ENCODE measurements at places on chromosomes 7 and 10.

DNA sequence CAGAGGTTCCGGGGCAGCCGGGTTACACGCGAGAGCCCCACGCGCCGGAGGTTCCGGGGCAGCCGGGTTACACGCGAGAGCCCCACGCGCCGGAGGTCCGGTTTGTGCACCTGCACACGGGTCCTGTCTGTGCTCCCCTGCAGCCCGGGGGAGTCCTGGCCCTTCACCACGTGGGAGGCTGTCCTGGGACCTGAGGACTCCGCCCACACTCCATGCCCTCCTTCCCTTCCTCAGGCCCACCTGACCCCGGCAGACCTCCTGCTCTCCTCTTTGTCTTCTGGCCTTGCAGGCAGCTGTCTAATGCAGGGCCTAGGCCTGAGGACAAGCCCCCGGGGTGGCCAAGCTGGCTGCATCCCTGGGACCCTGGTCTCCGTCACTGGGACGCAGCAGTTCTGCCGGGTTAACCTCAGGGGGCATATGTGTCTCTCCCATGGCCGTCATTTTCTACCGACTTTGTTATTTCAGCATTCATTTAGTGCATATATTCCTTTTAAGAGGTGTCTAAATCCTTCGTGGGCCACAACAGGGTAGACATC, 374.6 kb downstream of the DNAJB6 start:
- DNase-seq, result no peak

- DNase-seq, result no peak
Measured at GRCh38 chr10:33507662-33508425, 173.4 kb upstream of the NRP1 start.

- no peak for DNase-seq
Measured at GRCh38 chr10:44985175-44985681, 6.6 kb upstream of the DEPP1 start.

- no peak for DNase-seq
Measured at GRCh38 chr10:82308641-82309040, 433.6 kb downstream of the NRG3 start.

DNA sequence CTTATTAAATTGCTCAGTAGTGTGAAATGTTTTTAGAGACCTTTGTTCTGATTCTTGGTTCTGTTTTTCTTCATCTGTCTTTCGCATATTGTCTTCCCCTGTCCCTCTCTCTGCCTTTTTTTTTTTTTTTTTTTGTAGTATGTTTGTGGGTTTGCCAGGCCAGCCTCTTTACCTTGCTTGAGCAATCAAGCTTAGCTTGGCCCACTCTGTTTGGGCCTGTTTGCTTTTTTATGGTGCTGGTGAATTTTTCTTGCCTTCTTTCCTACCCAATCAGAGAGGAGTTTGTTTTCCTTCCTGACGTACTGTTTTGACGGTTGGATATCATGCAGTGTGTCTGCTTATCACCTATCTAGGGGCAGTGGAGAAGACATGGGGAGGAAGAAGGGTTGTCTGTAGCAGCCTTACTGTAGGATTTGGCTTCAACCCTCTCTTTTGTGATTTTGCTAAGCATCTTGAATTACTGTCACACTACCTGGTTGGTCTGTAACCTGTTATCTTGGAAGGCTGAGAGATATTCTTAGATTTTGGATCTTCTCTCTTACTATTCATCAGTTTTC, 64.0 kb downstream of the BBS9 start:
- DNase-seq, result no peak

DNA sequence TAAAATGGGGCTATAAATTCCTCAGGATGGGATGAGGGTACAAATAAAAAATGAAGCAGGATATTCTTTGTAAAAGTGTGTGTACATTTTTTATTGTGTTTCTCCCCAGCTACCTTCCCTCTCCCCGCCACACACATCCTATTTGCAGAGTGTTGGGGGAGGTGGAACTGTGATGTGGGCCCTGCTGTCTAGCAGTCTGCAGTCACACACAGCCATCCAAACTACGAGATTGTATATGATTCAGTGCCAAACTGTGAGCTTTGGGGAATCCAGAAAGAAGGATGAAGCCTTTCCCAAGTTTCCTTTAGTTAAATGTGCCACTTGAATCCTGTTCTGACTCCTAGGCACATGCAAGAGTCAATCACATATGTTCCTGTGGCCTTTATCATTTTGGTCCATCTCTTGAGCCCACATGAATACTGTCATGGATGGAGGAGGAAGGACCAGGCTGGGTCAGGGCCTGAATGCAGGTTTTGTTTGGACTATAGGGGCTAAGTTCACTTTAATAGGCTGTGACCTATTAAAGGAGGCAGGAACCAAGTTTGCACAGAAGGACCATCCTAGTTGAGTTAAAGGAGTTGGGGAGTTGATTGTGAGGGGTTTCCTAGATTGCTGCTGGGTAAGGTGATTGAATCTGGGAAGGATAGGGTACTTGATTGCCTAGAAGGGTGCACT, 1.1 kb upstream of the SEMA4G start:
- no peak for DNase-seq

DNA sequence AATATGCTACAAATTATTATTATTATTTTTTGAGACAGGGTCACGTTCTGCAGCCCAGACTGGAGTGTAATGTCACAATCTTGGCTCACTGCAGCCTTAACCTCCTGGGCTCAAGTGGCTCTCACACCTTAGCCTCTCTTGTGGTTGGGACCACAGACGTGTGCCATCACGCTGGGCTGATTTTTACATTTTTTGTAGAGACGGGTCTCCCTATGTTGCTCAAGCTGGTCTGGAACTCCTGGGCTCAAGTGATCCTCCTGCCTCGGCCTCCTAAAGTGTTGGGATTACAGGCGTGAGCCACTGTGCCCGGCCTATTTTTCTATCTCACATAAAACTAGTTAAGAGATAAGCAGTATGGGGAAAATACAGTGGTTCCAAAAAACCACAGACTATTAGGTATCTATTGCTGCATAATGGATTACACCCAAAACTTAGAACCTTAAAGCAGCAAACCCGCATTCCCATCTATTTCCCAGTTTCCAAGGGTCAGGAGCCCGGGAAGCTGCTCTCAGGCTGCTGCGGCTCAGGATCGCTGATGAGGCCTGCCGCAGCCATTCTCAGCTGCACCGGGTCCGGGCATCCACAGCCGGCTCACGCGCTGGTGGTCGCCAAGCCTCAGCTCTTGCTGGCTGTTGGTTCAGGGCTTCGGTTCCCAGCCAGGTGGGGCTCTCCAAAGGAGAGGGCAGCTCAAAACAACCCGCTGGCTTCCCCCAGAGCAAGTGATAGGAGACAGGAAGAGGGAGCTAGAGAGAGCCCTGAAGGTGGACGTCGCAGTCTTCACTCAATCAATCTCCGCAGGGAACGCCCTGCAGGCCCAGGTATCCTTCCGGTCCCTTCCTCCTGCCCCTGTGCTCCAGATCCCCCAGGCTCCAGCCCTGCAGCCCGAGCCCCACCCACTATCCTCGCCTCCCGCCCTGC, 128.2 kb downstream of the UBE2H start:
- peak; percentile 45 for DNase-seq

DNA sequence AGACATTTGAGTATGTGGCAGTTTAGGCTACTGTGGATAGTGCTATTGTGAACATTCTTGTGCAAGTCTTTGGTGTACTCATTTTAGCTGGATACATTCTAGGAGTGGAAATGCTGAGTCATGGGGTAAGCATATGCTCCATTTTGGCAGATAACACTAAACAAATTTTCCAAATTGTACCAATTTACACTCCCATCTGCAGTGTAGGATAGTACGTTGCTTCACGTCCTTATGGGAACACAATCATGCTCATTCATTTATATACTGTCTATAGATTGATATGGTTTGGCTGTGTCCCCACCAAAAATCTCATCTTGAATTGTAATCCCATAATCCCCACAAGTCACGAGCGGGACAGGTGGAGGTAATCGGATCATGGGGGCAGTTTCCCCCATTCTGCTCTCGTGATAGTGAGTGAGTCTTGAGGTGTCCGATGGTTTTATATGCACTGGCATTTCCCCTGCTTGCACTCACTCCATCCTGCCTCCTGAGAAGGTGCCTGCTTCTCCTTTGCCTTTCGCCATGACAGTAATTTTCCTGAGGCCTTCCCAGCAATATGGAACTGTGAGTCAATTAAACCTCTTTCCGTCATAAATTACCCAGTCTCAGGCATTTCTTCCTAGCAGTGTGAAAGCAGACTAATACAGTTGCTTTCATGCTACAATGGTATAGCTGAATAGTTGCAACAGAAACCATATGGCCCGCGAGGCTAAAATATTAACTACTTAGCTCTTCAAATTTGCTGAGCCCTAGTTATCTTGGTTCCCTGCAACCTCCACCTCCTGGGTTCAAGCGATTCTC, 25.6 kb downstream of the RNF216 start:
- no peak for DNase-seq

DNA sequence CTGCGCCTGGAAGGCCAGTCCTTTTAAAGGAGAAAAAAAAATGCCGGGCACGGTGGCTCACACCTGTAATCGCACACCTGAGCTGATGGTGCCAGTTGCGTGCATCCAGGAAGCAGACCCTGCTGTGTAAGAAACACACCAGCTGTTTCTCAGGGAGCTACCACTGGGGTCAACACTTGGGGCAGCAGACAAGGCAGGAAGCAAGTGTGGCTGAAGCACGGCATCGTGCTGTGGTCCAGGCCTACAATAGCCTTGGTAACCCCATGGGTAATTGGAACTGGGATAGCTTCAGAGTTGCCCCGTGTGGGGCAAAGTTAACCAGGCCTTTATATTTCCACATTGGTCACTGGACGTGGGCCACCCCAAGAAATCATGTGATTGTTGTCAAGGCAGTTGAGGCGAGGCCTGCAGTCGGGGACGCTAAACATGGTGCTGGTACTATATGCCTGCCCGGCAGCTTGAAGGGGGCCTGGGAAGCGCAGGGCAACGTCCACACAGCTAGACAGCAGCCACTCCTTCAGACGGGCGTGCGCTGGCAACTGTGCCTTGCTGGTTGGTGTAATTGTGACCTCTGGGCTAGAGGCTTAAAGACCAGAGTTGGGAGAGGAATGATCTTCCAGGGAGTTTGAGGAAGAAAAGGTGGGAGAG, 2.5 kb upstream of the TACR2 start:
- DNase-seq, result no peak

DNA sequence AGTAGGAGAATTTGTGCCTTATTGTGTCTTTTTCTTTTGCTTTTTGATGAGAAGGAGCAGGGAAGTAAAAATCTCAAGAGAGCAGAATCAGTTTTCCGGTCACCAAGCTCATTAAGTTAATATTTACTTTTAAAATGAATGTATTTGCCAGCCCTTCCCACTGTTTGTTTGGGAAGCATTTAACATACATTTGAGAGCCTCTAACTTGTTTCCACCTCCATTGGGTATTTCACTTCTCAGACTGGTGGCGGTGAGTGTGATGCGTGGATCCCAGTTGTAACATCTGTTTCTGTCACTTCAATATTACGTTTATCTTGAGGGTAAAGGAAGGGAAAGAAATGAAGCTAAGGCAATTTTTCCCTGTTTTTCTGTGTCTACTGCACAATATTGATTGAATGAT, 22.8 kb downstream of the CDK14 start:
- DNase-seq, result no peak

- DNase-seq, result no peak
Measured at GRCh38 chr10:27285093-27285492, 44.5 kb upstream of the ACBD5 start.

DNA sequence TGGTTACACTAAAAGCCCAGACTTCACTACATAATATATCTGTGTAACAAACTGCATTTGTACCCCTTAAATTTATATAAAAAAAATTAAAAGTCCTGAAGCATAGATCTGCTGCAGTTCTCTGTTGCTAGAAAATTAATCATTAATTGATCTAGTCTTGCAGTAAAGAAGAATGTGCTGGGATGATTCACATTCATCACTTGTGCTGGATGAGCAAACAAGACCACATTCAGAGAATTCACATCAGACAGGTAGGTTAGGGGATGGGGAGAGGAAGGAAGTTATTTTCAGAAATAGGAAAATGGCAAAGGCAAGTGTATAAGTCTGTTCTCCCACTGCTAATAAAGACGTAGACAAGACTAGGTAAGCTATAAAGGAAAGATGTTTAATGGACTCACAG, 1019.0 kb downstream of the KCNMA1 start:
- no peak for DNase-seq

DNA sequence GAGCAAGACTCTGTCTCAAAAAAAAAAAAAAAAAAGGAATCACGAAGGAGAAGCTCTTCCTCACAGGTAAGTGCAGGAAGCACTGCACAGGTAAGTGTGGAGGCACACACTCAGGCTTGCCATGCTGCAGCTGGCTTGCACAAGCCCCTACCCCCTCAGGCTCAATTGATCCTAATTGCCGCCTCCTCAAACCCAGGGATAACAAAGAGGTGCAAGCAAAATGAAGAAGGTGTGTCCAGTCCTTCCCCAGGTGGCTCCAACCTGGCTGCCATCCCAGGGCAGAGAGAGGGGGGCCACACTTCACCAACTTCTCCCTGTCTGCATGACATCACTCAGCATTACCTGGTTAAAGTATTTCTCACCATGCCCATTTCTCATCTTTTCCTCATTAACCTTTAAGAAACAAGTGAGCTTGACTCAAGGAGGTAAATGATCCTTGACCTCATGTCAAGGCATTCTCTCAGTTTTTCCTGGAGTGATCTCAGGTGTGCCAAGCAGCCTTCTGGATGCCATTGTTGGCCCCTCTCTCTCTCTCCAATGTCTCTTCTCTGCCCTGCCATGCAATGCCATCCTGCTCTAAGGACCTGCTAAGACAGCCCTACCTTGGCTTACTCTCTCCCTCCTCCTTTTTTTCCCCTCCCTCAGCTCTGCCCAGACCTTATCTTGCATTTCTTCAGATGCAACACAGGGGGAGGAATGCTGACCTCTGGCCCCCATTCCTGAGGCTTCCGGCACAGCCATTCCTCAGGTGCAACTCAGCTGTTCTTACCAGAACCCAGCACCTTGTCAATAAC, 13.0 kb upstream of the TRPV6 start:
- DNase-seq, result no peak

GRCh38 chr7:135748770-135749169, at the start of gene FAM180A:
TSS of gene FAM180A (minus strand) at chr7:135748813. CDS start at chr7:135748580, 233 bp downstream.
- no peak for DNase-seq

- no peak for DNase-seq
Measured at GRCh38 chr7:36506820-36507219, 117.2 kb downstream of the ANLN start.

DNA sequence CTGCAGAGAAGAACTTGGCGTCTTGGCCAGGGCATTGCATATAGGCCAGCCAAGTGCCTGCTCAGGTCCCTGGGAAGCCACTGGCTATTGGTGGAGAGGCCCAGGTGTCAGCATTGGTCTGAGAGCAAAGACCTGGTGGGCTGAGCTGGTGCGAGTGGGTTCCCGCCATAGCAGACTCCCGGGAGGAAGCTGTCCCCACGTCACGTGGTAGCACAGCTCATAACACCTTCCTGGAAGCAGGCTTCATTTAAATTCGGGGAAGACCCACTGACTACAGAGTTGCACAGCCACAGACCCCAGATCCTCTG, 130.5 kb downstream of the WDR37 start:
- no peak for DNase-seq

- no peak for DNase-seq
Measured at GRCh38 chr10:4028854-4029583, 244.0 kb upstream of the KLF6 start.
